ENCODE measurements at places on chromosomes 5 and 9.
A peak's percentile ranks its signal among the peaks of the same experiment; 100 is the strongest.

GRCh38 chr5:67052034-67052433 lies 144.6 kb downstream of the CD180 start:
- no peak for DNase-seq

- no peak for DNase-seq
These were observed 513.9 kb downstream of the ZNF608 start for GRCh38 chr5:124232515-124232914.

- peak; percentile 71 for DNase-seq
These were observed 55.4 kb downstream of the HINT1 start for GRCh38 chr5:131109540-131110255.

DNA sequence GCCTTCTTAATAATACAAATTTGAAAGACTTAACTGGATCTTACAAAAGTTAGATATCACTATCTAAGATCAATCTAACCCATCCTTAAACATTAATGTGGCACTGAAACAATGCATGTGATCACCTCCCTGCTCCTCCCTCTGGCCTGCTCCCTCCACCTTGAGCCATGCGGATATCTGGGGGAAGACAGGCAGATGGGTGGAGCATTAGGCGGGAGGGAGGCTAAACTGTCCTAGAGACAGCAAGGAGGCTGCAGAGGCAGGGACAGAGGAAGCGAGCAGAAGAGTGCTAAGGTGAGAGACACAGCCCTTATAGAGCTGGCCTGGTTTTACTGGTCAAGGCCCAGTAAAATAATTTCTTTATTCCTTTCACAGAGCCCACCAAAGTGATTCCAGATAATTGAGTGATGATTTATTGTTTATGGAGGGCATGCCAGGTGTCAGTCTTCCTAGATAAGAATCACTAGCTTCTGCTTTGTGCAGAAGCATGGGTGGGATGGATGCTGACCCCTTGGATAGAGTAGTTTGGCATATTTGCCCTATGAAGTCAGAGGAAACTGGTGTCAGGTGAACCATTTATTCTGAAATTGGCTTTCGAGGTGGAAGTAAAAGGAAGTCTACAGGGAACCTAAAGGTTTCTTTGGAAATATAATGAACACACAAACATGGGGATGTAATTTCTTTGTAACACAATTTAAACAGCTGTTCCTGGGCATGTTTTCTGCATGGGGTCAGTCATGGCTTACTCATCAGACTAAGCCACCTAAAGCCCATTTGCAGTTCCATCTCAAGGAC lies 188.3 kb downstream of the GNAQ start:
- DNase-seq: no peak

DNA sequence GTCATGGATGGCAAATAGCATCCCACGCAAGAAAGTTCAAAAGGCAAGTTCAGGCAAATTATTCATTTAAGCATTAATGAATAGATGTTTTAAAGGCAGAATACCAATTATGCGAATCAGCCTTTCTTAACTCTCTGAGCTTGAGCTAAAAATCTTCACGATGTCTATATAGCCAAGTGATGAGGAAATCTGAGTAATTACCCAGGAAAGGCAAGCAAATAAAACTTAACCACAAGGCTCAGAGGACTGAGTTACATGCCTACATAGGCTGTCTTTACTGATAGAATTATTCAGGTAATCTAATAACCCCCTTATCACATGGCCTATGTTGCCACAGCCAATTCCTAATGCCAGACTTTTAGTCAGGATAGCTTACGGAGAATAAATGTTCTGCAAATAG lies 120.8 kb upstream of the MTAP start:
- no peak for DNase-seq

DNA sequence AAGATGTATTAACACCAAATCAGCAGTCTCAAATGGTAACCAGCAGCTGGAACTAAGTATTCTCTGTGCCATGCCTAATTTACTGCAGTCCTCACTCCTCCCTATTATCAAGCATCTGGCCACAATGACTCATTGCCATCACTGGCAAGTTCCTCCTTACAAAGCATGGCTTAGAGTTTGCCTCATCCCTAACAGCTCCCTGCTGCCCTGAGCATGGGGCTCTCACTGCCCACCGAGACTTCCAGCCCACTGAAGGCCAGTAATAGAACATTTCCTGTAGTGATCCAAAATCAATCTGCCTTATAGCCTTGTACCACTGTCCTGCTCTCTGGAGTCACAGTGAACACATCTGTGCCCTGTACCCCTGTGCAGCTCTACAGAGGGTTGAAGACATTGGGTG lies 211.9 kb upstream of the TRIM32 start:
- no peak for DNase-seq

Data from inflammatory macrophage (primary cell).